Naive thymus-derived CD8-positive, alpha-beta T cell (primary cell): ENCODE measurements at places on chromosomes 5 and 9.
A peak's percentile ranks its signal among the peaks of the same experiment; 100 is the strongest.

GRCh38 chr9:111900151-111900857 is 3.7 kb downstream of the UGCG start:
- DNase-seq, result no peak
- no peak overlapping the region for H3K27ac ChIP-seq
- peak overlapping the region; percentile 16 for H3K4me3 ChIP-seq
- H3K4me1 ChIP-seq, result peaks cover 18% of the 10 kb centered on the region
- H3K36me3 ChIP-seq, result no peaks in the 10 kb centered on the region

DNA sequence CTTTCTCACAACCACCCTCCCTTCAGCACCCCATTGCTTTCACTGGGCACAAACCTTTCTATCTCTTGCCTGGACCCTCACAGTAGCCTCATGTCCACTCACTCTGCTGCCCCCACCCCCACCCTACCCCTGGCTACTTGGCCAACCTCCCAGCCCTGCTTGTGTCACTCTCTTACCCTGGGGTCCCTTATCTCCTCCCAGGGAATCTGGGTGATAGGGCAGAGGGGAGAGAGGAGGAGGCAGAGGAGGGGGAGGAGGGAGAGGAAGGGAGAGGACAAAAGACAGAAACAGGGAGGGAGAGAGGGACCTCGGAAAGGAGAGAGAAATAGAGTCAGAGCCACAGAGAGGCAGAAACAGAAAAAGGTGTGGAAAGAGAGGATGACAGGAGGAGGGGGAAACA is 25.0 kb upstream of the KIF12 start:
- no peaks in the 10 kb centered on the region for H3K36me3 ChIP-seq
- no peak for DNase-seq
- peaks cover 11% of the 10 kb centered on the region for H3K27me3 ChIP-seq

DNA sequence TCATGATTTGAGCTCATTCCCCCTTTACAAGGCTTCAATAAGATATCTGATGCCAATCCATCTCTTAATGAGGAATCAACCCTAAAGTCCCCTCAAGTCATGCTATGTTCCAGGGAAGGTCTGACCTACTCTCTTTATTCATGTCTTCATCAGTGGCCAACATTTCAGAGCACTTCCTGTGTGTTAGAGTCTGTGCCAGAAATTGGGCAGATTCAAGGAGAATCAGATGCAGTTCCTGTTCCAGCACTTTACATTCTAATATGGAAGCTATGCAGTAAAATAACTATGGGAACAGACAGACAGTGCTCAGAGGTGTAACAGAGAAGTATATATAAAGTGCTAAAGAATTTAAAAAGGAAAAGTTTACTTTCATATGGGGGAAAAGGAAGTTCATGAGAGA is 193.4 kb upstream of the NR4A3 start:
- peaks cover 3% of the 10 kb centered on the region for H3K4me1 ChIP-seq
- H3K27me3 ChIP-seq, result no peaks in the 10 kb centered on the region
- no peak overlapping the region for H3K27ac ChIP-seq
- DNase-seq, result no peak
- no peaks in the 10 kb centered on the region for H3K36me3 ChIP-seq

DNA sequence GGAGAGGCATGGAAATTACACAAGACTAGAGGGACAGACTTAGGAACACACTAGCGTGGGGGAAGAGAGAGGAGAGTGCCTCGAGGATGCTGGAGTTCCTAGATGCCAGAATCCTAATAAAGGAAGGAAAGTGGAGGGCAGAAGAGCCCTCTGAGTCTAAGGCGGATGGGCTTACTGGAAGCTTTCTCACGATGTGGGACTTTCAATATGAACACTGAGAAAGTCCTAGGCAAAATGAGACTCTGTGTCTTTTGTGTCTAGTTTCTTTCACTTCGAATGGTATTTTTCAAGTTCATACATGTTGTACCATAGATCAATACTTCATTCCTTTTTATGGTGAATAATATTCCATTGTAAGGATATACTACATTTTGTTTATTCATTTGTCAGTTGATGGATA is 239.4 kb downstream of the NSG2 start:
- H3K36me3 ChIP-seq, result no peaks in the 10 kb centered on the region
- H3K4me3 ChIP-seq, result no peak overlapping the region
- no peak overlapping the region for H3K27ac ChIP-seq
- H3K4me1 ChIP-seq, result no peaks in the 10 kb centered on the region

DNA sequence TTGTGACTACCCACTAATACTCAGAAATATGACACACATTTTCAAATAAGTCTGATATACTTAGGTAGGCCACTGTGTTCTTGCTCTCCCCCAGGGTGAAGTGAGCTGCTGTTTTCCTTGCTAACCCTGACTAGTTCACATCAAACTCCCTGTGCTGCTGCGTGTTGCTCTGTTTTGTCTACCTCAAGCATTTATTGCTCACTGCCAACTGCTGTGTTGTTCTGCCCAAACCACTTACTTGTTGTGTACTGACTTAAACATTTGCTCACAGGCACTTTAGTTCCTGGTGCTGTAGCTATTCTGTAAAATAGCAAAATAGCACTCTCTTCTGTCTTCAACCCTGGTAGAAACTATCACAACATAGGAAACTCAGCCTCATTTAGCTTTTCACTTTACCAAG is 255.7 kb downstream of the HCN1 start:
- H3K4me3 ChIP-seq, result no peak overlapping the region
- no peaks in the 10 kb centered on the region for H3K27me3 ChIP-seq
- H3K27ac ChIP-seq, result no peak overlapping the region
- H3K4me1 ChIP-seq, result no peaks in the 10 kb centered on the region
- DNase-seq, result no peak

DNA sequence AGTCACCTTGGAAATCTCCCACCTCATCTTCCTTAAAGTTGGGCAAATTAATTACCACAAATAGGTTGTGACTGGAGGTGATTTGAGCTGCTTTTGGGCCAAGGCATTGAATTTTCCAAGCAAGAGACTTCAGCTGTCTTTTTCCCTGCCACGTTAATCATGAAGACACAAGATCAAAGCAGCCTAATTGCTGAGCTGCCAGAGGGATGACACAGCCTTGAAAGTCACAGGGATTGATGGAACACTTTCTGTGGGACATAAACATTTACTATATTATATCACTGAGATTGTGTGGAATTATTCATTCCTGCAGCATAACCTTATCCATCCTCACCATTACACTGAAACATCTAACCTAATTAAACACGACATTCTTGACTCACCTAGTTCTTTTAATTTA is 172.2 kb downstream of the FAM170A start:
- H3K27ac ChIP-seq, result no peak overlapping the region
- H3K4me1 ChIP-seq, result no peaks in the 10 kb centered on the region
- H3K27me3 ChIP-seq, result no peaks in the 10 kb centered on the region
- H3K4me3 ChIP-seq, result no peak overlapping the region
- no peak for DNase-seq
- H3K36me3 ChIP-seq, result no peaks in the 10 kb centered on the region

DNA sequence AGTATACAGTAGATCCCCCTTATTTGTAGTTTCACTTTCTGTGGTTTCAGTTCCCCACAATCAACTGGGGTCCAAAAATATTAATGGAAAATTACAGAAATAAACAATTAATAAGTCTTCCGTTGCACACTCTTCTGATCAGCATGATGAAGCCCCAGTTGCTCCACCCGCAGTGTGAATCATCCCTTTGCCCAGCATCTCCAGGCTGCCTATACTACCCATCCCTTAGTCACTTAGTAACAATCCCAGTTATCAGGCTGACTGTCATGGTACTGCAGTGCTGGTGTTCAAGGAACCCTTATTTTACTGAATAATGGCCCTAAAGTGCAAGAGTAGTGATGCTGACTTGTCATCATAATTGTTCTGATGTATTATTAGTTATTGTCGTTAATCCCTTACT is 28.9 kb downstream of the SHC3 start:
- H3K4me1 ChIP-seq, result peaks cover 2% of the 10 kb centered on the region
- peaks cover 30% of the 10 kb centered on the region for H3K27me3 ChIP-seq
- no peak for DNase-seq
- no peaks in the 10 kb centered on the region for H3K36me3 ChIP-seq
